Tibial nerve (tissue), 4 donors: ENCODE measurements at places on chromosomes 16 and 17. TPM values are rescaled to one million over a fixed set of nuclear protein-coding genes. Genes with fewer than 3 reads are reported as not detected.

- H3K27ac ChIP-seq, result no peak overlapping the region
- no peaks in the 10 kb centered on the region for H3K4me1 ChIP-seq
- DNase-seq, result no peak
Observed at GRCh38 chr17:81544281-81544974, 7.7 kb downstream of the FAAP100 start.

DNA sequence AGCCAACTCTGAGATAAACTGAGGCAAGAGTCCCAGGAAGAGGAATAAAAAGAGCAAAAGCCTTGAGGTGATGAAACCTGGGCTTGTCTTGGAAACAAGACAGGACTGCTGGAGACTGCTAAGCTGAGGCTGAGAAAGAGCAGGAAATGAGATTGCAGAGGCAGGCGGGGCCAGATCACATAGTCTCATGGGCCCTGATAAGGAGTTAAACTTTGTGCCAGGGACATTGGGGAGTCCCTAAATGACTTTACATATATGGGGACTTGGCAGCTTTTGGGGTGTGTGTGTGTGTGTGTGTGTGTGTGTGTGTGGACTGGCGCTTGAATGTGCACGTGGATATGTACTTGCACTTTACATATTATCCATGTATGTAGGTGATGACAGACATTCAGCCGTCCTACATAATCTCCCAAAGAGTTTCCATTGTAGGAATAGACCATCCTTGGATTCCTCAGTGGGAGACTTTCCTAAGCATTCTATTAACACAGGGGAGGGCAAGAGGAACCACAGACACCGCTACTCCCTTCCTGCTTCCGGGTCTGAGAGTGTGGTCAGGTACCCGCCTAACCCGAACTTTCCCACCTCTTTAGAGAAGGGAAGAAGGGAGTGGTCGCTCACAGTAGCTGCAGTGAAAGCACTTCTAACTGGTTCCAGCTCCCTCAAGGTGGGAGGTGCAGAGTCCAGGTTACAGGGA, 123.1 kb downstream of the LYRM1 start:
- no peaks in the 10 kb centered on the region for H3K36me3 ChIP-seq
- H3K27me3 ChIP-seq, result no peaks in the 10 kb centered on the region
- no peak for DNase-seq
- no peak overlapping the region for H3K27ac ChIP-seq
- H3K4me3 ChIP-seq, result no peak overlapping the region

- H3K4me1 ChIP-seq, result no peaks in the 10 kb centered on the region
- H3K27ac ChIP-seq, result no peak overlapping the region
- no peak overlapping the region for H3K4me3 ChIP-seq
Observed at GRCh38 chr16:57020651-57021050, 31.3 kb downstream of the NLRC5 start.

DNA sequence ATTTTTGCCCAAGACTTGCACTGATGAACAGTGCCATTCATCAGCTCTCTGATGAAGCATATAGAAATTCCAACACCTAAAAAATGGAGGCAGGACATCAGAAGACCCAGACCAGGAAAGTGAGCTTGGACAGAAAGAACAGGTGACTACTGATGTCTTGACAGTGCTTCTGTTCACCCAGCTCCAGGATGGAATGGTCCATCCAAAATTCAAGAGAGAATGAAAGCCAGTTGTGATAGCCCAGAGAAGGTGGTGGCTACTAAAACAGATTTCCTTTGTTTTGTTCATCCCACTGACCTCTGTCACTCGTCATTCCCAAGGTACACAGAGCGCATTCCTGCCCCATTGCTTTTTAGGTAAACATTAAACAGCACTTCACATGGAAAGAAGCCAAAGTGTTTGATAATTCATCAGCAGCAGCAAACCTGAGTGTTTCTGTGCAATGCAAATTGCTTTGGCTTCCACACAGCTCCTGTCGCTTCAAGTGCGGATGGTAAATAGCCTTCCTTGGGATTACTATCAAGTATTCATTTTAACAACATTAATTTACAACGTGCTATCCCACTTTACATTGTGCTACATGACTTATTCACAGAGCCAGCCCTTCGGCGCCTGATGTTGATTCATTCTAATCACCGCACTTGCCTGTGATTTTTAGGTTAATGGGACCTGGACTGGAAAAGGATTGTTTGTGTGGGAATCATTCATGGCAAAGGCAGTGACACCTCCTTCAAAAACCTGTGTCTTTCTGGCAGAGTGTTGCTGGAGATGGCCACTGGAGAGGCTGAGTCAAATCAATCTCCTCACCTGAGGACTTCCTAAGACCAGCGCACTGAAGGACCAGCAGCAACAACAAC, 65.1 kb upstream of the TOX3 start:
- H3K36me3 ChIP-seq, result no peaks in the 10 kb centered on the region
- H3K27me3 ChIP-seq, result no peaks in the 10 kb centered on the region
- no peak overlapping the region for H3K4me3 ChIP-seq
- no peaks in the 10 kb centered on the region for H3K4me1 ChIP-seq
- no peak for DNase-seq
- H3K27ac ChIP-seq, result no peak overlapping the region

DNA sequence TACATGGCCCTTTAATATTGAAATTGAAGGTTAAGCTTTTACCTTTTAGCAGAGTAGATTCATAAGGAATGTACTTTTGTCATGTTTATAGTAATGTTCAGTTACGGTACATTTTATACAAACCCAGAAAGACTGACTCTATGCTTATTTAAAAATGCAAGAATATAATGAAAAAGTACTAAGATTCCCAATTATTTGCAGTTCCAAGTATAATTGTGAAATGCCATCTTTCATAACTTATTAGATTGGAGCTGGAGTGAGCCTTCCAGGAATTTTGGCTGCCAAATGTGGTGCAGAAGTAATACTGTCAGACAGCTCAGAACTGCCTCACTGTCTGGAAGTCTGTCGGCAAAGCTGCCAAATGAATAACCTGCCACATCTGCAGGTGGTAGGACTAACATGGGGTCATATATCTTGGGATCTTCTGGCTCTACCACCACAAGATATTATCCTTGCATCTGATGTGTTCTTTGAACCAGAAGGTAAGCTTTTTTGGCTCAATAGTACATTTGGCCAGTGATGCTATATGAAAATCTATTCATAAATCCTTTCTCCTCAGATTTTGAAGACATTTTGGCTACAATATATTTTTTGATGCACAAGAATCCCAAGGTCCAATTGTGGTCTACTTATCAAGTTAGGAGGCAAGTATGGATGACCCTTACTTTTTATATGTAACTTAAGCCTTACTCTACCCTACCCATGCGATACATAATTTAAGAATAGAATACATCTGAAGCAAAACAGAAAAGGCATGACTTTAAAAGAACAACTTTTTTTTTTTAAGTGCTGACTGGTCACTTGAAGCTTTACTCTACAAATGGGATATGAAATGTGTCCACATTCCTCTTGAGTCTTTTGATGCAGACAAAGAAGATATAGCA, 4.2 kb downstream of the SRSF2 start:
- no peak overlapping the region for H3K27ac ChIP-seq
- H3K36me3 ChIP-seq, result peaks cover 65% of the 10 kb centered on the region
- DNase-seq, result no peak

DNA sequence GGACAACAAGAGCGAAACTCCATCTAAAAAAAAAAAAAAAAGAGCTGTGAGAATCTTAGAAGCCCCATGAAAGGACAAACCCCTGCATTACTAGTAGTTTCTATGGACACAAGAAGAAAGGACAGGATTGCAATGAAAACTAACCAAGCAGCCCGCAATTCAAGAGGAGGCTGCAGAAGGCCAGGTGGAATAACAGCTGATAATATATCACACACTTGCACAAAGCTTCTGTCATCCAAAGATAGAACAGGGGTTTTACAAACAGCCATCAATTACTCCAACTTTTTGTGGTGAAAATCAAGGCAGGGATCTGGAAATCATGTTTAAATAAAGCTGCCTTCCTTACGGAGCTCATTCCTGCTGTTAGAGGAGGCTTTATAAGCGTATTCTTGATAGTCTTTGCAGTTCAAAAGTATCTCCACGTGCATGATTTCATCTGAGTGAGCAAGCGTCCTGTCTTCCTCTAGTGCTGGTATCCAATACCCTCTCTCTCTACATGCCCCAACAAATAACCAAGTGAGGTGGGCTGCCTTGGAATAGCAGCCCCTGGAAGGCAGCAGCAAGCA, 23.1 kb upstream of the TMEM94 start:
- no peak overlapping the region for H3K4me3 ChIP-seq
- H3K4me1 ChIP-seq, result peaks cover 32% of the 10 kb centered on the region
- no peaks in the 10 kb centered on the region for H3K27me3 ChIP-seq
- no peak for DNase-seq
- no peak overlapping the region for H3K27ac ChIP-seq
- no peaks in the 10 kb centered on the region for H3K36me3 ChIP-seq

- H3K4me3 ChIP-seq, result no peak overlapping the region
- H3K4me1 ChIP-seq, result no peaks in the 10 kb centered on the region
- no peak for DNase-seq
- no peaks in the 10 kb centered on the region for H3K27me3 ChIP-seq
- H3K36me3 ChIP-seq, result no peaks in the 10 kb centered on the region
Observed at GRCh38 chr17:9419932-9420453, 155.6 kb downstream of the STX8 start.

GRCh38 chr16:59121411-59122261, 387.5 kb upstream of the GOT2 start:
- no peaks in the 10 kb centered on the region for H3K36me3 ChIP-seq
- no peak overlapping the region for H3K27ac ChIP-seq
- DNase-seq, result no peak
- H3K27me3 ChIP-seq, result no peaks in the 10 kb centered on the region
- no peaks in the 10 kb centered on the region for H3K4me1 ChIP-seq

DNA sequence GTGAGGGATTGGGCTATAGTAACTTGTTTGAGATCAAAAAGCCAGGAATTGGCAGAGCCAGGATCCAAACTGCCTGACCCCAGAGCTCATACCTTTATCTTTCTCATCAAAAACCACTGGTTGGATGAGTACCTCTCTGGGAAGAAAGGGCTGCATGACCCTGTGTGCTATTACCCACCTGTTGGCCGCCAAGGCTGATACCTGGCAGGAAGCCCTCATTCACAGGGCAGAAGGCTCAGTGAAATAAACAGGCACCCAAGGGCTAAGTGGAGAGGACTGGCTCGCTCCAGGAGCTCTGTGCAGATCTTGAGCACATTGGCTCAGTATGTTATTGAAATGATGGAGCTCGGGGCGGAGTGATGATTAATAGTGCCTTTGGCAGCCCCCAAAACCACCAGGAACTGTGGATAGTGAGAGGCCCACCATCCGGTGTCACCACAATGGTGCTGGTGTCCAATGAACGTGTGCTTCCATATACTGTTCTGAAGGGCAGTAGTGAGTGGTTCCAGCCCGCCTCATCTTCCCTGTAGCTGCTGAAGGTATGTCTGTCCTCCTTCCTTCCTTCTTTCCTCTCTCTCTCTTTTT, 197.6 kb downstream of the MSI2 start:
- DNase-seq, result no peak
- peaks cover 14% of the 10 kb centered on the region for H3K4me1 ChIP-seq
- no peak overlapping the region for H3K4me3 ChIP-seq
- H3K27me3 ChIP-seq, result no peaks in the 10 kb centered on the region

The CAVIN1 gene
- 684 TPM for total RNA-seq
